Fibroblast of skin of right biceps (primary cell): ENCODE measurements at places on chromosomes 4 and X.
A peak's percentile ranks its signal among the peaks of the same experiment; 100 is the strongest.

DNA sequence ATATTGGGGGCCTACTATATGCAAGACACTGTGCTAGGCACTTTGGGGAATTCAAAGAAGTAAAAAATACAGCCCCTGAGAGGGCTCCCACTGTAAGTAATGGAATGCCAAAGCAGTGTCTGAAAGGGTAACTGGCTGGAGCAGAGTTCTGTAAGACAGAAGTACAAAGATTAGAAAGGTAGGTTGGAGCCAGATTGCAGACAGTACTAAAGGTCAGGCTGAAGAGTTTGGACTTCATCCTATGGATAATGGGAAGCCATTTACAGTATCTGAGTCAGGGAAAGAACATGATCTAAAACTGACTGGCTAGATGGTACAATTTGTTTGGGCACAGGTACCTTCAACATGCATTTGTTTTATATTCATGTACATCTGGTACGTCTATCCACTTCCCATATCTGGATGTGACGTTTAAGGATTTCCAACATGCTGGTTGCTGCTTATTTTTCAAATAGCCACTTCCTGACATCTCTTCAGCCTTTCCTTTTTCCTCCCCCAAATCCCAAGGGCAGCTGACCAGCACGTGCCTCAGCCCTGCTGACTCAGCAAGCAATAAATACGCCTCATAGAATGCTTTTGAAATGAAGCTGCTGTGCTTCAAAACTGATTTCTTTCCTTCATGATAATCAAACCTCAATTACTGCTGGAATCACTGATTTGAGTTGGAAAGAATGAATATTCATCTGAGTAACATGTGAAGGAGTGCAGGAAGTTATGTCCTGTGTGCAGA, 9.5 kb downstream of the ENOX2 start:
- DNase-seq: no peak

DNA sequence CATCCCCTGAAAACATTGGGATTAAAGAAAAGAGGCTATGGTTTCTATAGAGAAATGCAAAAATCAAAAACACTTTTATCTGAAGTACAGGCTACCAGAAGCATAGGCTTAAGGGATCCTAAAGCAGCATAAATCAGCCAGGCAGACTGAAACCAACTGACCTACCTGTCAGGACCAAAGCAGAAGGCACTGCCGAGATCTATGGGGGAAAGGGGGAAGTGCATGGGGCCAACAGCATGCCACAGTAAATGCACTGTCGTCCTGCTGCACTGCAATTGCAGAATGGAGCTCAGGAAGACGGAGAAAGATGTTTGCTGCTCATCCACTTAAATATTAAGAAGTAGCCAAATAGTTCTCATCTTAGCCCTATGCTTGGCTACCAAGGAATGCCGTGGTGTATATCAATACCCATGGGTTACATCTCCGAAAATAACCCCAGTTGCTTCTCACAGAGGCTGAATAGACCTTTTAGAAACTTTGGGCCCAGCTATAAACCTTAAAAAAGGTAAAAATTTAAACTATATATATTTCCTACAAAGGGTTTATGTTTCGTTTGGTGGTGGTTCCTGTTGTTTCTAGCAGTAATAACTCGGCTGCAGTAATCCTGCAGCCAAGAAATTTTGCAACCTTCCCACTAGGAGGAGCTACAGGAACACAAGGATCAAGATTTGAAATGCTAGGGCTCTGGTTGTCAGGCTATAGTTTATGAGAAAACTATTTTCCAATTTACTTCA, 312.2 kb upstream of the DIAPH2 start:
- DNase-seq: peak; percentile 40

DNA sequence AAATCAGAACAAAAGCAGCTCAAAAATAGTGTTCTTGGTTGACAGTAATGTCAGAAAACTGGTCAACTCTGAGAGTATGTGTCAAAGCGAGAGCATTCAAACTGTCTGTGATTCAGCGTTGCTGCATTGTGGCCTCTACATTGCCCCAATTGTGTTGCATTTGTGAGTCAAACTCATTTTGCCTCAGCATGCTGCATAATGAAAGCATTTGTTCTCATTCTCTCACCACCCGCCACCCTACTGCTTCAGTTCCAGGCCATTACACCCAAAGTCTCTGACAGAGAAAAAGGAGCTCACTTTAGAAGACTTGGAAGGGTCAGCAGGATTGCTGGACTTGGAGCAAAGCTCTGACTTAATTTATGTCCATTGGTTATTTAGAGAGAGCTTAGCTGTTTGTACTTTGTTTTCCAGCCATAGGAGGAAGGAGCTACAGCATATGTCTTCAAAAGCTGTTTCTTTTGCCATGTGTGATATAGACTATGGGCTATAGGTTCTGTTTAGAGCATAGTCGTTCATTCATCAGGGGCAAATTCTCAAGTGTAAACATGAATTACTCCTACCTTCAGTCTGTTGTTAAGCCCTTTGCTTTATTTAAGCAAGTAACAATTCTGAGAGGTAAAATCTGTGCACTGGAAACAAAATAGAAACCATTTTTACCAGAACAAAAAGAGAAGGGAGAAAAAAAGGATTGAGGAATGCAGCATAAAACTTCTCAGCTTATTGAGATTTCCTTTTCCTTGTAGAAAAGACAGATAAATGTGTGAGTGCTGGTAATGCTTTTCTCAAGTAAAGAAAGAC, 153.4 kb upstream of the ANK2 start:
- DNase-seq: peak; percentile 54

DNA sequence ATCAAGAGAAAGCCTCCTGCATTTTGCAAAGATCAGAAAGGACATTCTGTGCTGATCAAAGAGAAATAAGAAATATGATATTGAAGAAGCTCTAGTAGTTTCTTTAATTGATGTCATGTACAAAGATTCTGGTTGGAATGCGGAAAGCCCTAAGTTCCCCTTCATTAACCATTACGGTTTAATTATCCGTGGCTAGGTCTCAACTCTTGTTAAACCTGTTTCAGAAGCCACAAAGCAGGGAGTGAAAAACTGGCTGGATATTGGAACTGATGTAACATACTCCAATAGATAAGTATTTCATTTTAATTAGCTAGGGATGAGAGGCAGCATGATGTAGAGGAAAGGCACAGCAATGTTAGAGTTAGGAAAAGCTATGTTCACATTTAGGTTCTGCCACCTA, 55.7 kb downstream of the SPANXN3 start:
- no peak for DNase-seq

DNA sequence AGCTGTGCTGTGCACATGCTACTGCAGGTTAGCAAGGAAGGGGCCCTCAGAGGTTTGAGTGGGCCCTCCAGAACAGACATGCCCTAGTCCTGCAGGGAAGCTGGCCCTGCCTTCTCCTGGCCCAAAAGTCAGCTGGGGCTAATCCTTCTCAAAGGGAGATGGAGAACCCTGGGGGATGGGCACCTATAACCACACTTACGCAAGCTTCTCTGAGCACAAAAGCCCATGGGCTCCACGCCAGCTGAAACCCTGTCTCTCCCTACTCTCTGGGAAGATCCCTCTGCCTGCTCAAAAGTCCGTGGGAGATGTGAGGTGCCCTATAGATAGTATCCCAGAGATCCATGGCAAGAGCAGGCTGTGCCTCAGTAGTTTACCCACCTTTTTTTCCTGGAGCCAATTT, 58.9 kb upstream of the DKK2 start:
- peak; percentile 14 for DNase-seq

DNA sequence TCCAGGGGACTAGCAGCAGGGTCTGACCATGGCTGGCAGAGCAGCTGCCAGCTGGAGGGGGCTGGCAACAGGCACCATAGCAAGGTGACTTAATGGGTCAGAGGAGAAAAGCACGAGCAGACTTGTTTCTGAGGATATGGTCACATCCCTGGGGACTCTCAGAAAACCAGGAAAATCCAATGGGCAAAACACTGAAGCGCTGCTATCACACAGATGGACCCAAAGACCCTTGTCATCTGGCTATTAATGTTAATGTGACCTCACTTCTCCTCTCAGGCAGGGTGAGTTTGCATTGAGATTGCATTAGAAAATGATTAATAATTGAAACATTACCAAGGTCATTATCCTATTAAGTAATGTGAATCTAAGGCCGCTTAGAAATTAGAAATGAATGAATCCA, 293.7 kb upstream of the GALNT7 start:
- DNase-seq: no peak

DNA sequence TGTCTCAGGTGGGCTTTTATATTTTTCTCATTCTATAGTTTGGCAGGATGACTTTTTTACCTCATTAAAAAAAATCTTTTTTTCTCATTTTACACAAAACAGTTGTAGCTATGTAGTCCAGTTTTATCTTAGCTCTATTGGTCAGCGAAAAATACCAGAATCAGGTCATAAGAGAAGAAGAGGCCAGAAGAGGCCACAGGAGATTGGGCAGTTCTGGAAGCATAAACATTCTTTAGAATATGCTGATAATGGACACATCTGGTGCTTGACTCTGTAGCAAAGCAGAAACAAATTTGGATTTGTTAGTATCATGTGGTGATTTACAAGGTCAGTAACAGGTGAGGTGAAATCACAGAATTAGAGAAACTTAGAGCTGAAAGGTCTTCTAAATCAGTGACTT, 66.6 kb upstream of the ARHGAP24 start:
- DNase-seq: no peak
